ENCODE measurements at places on chromosomes 2 and 18. TPM values are rescaled to one million over a fixed set of nuclear protein-coding genes. Genes with fewer than 3 reads are reported as not detected.

- ATAC-seq = peak; percentile 30
Observed at GRCh38 chr2:216034065-216034464, 20.7 kb upstream of the MREG start.

DNA sequence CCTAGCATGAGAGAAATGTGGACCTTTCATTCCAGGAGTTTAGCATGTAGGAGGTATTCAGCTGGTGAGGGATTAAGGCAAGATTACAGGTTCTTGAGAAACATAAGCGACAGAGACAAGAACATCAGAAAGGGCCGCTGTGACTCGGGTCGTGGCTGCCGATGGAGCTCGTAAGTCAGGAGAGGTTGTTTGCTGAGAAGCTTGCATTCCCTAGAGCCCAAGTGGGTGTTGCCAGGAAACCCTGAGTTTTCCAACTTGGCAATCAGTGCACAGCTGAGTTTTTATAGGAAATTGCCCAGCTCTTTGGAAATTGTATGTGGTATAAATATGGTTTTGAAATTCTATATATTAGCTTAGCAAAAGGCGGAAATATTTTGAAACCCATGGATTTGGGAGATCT is 46.4 kb upstream of the CYP1B1 start:
- ATAC-seq = no peak

GRCh38 chr2:113169002-113169530 is 4.7 kb upstream of the PSD4 start:
- peak; percentile 10 for ATAC-seq

GRCh38 chr2:241065355-241065803 is 36.7 kb downstream of the MTERF4 start:
- no peak for ATAC-seq

NEB gene
- 1.3 TPM for total RNA-seq

- ATAC-seq = no peak
Observed at GRCh38 chr2:84717302-84717701, 163.6 kb downstream of the TRABD2A start.

FAM124B gene
- total RNA-seq = 0.37 TPM

TMEM178A gene
- not detected for total RNA-seq

MC4R gene
- total RNA-seq = not detected

DNA sequence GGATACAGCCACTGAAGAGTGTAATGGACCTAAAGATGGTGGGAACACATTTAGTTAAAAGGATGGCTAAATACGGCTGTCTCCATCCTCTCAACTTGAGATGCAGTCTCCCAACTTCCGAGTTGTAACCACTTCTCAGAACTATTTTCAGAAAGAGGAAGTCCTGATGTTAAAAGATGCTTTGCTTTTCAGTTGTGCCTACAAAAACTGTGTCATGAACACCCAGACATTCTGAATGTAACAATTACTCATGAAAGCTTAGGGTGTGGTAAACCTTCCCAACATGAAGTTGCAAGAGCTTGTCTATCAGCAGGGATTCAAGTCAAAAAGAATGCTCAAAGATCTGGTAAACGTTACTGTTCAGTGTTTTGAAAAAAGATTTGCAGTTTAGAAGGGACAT is 147.9 kb downstream of the DOCK10 start:
- ATAC-seq = peak; percentile 92

- no peak for ATAC-seq
Observed at GRCh38 chr2:113061896-113062770, 3.1 kb downstream of the IL36RN start.

DNA sequence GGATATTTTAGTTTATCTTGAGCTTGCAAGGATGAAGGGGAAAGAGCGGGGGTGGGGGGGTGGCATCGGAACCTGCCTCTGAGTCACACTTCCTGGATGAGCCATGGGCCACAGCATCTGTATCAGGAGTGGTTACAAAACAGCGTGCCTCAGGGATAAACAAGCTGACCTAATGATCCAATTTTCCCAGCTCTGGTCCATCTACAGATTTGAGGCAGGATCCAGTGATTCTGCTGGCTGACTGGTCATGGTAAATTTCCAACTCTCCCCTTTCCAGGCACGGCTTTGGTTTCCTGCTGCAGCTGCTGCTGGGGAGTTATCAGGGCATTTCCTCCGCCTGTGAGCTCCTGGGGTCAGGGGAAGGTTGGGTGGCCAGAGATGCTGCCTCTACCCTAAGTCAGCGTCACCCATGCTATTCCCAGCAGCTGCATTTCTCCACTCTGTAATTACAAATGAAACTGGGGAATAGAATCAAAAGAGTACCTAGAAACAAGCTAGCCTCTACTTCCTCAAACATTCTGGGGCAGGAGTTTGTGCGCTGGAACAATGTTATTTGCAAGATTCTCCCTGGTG is 4.7 kb upstream of the HPCAL1 start:
- peak; percentile 38 for ATAC-seq

- ATAC-seq = no peak
Observed at GRCh38 chr2:160632084-160632975, 138.7 kb upstream of the RBMS1 start.

LDLRAD4 gene
- total RNA-seq = 52.0 TPM

GRCh38 chr2:141458351-141458750 is 672.5 kb downstream of the LRP1B start:
- ATAC-seq = no peak

- ATAC-seq = no peak
Observed at GRCh38 chr2:39264733-39265132, 21.0 kb upstream of the CDKL4 start.

DNA sequence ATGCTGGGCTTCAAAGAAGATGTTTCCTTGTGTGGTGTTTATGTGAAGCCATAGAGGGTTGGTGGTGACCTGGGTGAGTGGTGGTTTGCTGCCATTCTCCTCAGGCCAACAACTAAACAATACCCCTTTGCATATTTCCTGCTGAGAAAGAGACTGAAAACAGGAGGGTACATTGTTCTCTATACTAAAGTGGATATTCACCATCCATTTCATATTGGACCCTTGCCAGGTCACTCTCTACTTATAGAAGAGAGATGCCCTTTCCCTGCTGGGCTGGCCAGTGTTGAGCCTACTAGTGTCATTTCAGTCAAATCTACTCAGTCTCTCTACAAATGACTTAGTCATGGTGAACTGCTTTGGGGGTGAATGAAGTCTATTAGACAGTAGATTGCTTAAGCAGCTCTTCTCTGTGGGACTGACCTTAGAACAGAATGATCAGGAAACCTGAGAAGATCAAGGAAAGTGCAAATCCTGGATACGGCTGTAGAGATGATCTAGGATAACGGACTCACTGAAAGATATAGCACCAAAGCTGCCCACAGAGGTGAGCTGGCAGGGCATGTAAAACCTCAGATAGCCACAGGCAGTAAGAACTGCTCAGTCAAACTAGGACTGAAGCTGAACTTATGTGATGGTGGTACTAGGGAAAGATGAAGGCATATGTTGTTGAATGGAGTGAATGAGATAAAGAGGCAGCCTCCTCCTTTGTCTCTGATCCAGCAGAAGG is 154.9 kb downstream of the MYO3B start:
- ATAC-seq = no peak

ZNF521 gene
- total RNA-seq = not detected

- no peak for ATAC-seq
Observed at GRCh38 chr2:79219383-79219988, 59.9 kb upstream of the REG3A start.

PJVK gene
- 2.4 TPM for total RNA-seq

CFAP210 gene
- total RNA-seq = not detected

GRCh38 chr2:208879666-208880065 is 473.1 kb downstream of the PTH2R start:
- no peak for ATAC-seq

DNA sequence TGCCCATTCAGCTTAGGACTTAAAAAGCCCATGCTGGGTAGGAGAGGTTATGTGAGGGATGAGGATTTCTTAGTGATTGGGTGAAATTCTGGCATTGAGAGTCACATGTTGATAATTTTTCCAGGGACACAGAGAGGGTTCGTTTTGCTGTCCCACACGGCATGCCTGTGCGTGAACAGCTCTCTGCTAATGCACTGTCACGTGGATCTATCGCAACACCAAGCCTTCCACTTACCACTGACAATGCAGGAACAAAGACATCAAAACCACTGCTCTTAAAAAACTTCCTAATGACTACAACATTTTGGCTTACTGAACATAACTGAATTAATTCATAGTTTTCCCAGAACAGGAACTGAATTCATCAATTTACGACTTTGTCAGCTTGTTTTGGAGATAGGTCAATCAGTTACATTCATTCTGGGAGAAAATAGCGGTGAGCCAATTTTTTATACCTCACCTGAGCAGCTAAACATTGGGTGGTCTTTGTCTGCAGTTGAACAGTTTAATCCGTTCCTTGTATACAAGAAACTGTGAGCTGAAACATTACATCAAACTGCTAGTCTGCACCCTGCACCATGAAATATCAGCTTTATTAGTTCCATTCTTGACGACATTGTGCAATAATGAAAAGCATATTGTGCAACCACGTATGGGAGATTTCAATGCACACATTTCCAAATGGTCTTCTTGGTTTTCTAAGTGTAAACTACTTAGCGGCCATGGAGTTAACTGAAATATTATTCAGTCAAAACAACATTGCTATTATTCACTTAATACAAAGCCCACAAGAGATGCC is 127.1 kb downstream of the LPIN1 start:
- no peak for ATAC-seq

BCL11A gene
- 0.90 TPM for total RNA-seq

YWHAQ gene
- total RNA-seq = 283 TPM

TEKT4 gene
- not detected for total RNA-seq

UGT1A8 gene
- total RNA-seq = not detected

DNA sequence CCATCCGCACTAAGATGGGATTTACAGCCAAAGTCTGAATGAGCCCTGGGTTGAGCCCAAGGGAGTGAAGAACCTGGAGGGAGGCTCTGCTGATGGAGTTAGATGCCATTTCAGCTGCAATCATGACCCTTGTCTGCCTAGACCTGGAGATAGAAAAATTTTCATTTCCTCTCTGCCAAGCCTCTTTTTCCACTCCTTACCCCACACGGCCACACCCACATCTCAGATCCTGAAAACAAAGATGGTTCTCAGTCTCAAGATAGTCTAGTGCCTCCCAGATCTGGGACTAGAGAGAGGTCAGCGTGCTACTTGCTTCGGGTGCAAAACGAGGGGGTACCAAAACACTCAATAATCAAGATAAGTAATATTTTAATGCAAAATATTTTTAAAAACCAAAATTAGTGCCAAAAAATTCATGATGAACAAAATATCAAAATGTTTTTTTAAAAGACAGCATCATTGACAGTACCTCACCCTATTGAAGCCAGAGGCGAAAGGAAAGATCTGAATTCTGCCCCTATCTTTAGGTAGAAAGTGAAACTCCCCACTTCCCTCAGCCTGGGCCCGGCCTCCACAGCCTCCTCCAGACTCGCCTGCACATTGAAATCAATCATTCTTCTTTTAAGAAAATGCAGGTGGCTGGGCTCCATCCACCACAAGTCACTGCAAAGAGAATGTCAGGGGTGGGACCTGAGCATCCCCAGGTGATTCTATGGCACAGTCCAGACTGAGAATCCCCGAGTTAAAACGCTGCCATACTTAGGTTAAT is 57.8 kb upstream of the GPR45 start:
- ATAC-seq = no peak

GRCh38 chr2:138534791-138535190 is 33.2 kb downstream of the SPOPL start:
- ATAC-seq = no peak

DNA sequence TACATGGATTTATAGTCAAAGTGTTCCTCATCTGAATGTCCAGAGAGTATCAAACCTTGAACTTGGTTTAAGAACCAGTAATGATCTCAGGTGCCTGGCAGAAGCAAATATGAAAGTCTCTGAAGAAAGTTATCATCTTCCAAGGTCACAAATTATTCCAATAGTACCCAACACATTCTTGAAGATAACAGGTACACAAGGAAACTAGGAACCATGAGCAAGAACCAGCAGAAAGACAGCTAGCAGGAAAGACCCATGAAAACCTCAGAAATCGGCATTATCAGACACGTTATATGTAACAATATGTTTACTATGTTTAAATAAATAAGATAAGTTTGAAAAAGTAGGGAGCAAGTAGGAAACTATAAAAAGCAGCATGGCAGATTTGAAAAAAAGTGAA is 5.9 kb upstream of the PRKAG3 start:
- no peak for ATAC-seq

- no peak for ATAC-seq
Observed at GRCh38 chr2:72681016-72681995, 144.5 kb downstream of the EXOC6B start.

CMPK2 gene
- total RNA-seq = 2.0 TPM

GRCh38 chr2:9110893-9111569 is 95.6 kb upstream of the ASAP2 start:
- ATAC-seq = no peak

DNA sequence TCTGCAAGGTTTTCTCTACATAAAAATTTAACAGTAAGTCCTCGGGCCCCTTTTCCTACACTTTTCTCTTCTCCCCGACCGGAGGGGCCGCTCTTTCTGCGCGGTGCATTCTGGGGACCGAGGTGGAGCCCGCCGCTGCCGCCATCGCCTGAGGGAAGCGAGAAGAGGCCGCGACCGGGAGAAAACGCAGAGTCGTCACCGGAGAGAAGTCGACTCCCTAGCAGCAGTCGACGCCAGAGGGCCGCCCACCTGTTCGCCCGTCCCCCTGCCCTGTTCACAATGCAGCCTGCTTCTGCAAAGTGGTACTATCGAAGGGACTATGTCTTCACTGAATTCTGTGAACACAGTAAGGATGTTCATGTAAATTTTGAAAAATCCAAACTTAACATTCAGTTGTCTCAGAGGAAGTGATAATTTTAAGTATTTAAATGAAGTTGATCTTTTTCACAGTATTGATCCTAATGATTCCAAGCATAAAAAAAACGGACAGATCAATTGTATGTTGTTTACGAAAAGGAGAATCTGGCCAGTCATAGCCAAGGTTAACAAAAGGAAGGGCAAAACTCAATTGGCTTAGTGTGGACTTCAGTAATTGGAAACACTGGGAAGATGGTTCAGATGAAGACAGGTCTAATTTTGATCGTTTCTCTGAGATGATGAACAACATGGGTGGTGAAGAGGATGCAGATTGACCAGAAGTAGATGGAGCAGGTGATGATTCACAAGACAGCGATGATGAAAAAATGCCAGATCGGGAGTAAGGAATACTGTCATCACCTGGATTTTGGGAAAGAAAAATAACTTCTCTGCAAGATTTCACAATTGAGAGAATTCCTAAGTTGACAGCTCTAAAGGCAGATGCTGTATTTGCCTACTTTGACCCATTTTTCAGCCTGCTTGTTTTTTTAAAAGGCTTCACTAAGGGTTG is 55.8 kb downstream of the ASXL2 start:
- peak; percentile 10 for ATAC-seq

KIAA1328 gene
- total RNA-seq = 8.9 TPM

GRCh38 chr2:104766683-104767082 is 87.2 kb upstream of the POU3F3 start:
- no peak for ATAC-seq

GRCh38 chr2:212665948-212666347 is 127.3 kb upstream of the ERBB4 start:
- no peak for ATAC-seq

MARCO gene
- total RNA-seq = not detected

GRCh38 chr2:229273723-229274338 is 2.7 kb upstream of the PID1 start:
- ATAC-seq = no peak

All from activated T-helper 17 cell treated with anti-CD3 and anti-CD28 coated beads, Interleukin-2, amount 50 U/mL, for 72 hours (primary cell).